Suppressor macrophage treated with lipopolysaccharide for 1 hour (primary cell): ENCODE measurements at places on chromosomes 16 and 17.
A peak's percentile ranks its signal among the peaks of the same experiment; 100 is the strongest.

DNA sequence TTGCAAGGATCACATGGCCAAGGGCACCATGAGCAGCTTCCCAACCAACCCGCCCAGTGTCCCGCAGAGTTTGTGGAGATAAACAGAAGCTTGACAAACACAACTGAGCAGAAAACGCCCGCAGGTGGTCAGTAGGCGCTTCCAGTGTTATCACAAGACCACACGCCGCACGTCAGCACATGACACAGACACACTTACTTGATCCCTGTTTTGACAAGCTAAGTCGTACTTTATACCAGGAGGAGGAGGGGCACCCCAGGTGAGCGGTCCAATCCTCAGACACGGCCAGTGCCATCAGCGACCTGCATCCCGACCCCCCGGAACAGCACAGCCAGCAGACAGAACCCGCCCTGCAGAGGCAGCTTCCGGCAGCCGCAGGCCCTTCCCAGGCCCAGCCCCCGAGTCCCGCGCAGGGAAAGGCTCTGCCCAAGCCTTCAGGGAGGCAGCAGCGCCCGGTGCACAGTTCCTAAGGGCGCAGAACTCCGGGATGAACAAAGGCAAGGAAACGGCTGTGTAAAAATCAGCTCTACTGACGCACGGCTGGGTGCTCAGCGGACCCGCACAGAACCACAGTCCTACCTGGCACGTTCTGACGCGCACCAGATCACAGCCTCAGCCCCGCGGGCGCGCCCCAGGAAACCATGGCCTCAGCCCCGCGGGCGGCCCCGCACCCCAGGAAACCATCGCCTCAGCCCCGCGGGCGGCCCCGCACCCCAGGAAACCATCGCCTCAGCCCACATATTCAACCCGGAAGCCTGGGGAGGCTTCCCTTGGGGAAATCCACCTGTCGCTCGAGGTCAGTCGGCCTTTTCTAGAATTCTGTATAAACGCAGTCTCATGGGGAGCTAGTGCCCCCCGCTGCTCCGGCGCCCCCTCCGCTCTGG, 27.8 kb downstream of the AXIN1 start:
- peak; percentile 26 for DNase-seq

DNA sequence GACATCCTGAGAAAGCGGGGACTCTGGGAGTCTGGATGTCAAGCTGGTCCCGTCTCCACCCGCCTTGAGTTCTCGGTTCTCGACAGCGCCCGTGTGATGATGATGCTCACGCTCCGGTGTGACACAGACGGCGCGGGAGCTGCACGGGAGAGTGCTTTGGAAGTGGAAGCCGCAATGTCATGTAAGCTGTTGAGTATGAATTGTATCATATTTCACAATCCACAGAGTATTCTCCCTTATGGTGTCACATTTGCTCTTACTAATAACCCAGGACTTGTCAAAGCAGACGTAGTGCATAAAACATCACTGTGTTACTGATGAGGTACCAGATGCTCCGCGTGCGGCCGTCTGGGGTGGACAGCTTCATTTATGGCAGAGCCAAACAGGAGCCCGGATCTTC, 217.5 kb upstream of the CHMP6 start:
- peak; percentile 27 for DNase-seq

DNA sequence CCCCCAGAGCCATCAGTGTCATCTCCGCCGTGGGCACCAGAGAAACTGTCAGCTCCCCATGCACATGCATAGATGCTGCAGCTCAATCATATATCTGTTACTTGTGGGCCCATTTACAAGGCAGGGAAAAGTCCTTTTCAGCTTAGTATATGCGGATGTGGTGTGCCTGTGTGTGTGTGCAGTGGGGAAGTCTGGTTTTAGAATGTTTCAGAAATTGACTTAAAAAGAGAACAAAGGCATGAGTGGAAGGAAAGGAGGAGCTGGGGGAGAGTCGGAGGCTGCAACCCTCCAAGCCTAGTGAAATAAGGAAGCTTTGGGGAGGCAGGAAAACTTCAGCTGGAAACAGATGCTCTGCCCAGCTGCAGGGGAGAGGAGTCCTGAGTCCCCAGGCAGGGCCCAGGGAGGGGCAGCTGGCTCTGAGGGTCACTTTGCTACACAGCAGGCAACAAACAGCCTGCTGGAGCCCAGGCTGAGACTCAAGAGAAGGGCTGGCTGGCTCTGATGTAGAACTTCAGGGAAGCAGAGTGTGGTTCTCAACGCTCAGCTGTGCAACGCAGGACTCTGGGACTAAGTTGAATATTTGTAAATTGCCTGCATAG, 11.1 kb upstream of the CD300LD start:
- peak; percentile 46 for DNase-seq

GRCh38 chr16:89123001-89123830, 29.6 kb downstream of the ACSF3 start:
- no peak for DNase-seq

- no peak for DNase-seq
Observed at GRCh38 chr16:1291576-1291974, 17.9 kb upstream of the UBE2I start.

DNA sequence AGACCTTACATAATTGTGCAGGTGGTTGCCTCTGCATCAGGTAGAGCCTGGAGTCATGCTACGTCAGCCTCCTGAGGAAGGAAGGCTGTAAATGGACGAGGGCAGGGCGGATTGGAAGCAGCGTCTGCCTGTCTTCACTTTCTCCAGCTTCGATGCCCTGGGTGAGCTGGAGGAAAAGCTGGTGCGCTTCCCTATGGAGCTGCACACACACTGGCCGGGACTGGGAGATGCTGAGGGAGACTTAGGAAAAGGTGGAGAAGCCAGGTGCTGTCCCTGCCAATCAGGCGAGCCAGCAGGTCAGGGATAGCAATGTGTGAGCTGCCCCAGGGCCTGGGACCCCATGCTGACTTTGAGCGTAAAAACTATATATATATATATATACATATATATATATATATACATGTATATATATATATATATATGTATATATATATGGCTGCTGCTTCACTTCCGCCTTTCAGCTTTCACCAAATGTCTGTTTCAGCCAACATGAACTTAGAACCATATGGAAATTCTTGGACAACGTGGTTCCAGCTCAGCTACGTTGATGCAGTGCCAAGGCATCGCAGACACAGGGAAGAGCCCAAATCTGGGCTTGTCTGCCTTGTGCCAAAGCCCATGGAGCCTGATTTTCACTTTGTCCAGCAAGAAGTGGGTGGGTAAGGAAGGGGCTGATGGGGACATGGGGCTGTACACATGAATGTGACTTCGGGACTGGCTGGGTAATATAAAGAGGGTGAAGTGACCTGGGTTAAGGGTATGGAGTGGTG, 71.5 kb upstream of the NKD1 start:
- DNase-seq: no peak

DNA sequence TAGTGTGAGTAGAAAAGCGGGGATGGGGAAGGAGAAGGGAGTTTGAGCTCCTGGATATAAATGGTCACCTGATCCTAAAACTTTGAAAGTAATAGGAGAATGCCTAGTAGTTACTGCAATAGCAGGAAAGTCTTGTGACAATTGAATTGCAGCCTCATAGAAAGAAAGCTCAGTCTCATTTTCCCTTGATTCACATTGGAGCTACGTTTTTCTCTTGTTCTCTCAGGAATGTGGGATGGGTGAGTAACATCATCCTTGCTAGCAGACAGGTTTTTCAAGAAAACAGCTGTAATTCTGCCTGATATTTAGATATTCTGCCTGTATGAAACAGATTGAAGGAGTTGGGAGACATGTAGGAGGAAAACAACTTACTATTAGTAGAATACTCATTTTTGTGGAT, 25.3 kb downstream of the SF3B3 start:
- no peak for DNase-seq

- DNase-seq: no peak
Observed at GRCh38 chr17:36496018-36496789, 9.7 kb downstream of the ZNHIT3 start.

- no peak for DNase-seq
Observed at GRCh38 chr16:54843424-54843750, 87.3 kb upstream of the IRX5 start.

GRCh38 chr16:70735141-70735979, 49.5 kb upstream of the MTSS2 start:
- no peak for DNase-seq

DNA sequence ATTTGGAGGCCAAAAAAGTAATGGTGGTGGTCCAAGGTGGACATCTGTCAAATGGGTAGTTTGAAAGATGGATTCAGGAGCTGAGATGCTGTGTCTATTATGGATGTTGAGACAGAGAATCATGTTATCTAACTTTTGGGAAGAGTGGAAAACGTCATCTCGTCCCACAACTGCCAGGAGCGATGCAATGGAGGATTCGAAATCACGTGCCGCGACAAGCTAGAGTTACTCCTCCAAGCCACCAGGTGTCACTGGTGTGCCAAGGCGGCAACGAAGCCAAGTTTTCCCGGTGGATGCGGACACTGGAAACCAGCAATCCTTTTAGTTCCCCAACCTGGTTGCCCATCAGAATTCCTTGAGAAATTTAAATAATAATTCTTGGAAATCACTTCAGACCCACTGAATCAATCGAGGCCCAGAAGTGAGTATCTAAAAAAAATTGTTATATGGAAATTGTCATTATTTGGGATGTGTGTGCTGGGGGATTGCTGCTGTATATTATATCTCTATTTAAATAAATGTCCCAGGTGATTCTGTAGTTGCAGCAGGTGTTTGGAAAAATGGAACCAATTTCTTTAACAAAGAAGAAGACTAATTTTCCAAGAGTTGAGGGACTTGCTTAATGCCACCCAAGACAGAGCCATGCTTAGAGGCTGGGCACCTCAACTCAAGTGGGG, 206.1 kb downstream of the HAPSTR1 start:
- DNase-seq: no peak

DNA sequence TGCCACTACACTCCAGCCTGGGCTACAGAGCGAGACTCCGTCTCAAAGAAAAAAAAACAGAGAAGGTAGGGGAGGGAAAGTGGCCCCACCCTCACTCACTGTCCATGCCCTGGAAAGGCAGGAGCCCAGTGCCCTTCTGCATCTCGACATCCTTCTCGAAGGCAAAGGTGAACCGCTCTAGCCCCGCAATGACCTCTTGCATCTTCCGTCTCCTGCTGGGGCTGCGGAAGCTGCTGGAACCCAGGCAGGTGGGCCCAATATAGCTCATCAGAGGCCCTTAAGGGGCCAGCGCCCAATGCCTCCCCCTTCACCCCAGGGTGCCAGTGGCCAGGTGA, at the start of gene CPSF4L:
TSS of gene CPSF4L (minus strand) at position 264 of the 335 bp plus-strand sequence. CDS start at position 202, 62 bp downstream.
- DNase-seq: no peak

DNA sequence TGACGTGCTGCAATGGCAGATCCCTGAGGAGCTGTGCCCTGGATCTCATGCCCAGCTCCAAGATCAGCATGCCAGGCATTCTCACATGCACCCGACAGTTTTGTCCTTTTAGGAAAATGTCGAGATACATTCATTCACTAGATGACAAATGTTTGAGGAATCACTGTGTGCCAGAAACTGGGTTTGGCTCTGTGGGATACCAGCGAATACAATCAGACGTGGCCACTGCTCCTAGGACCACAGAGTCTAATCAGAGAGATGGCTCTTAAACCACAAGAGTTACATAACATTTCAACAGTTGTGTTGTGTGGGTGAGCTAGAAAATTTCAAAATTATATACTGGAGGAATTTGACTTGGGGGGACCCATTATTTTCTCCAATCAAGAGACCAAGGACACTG, 579.7 kb downstream of the CDH13 start:
- DNase-seq: no peak

GRCh38 chr17:46963571-46963970, 15.5 kb downstream of the RPRML start:
- DNase-seq: no peak

- DNase-seq: peak; percentile 55
Observed at GRCh38 chr16:3256866-3257465, 533 bp upstream of the MEFV start.

DNA sequence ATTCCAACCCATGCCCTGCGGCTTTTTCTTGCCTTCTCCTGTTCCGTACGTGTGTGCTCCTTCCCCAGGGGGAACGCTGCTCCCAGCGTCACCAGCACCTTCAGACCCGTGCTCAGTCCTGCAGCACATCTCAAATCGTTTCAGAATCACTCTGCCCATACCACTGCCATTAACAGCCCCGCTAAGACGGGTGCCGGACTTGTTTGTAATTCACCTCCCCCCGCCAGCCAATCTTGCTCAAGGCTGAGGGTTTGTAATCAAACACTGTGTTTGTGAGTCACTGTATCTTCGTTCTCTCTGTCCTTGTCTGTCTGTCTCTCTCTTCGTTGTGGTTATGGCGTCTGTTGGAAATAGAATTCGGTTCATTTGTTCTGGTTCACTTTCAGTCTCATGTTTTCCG, 17.3 kb downstream of the CARD14 start:
- DNase-seq: no peak

DNA sequence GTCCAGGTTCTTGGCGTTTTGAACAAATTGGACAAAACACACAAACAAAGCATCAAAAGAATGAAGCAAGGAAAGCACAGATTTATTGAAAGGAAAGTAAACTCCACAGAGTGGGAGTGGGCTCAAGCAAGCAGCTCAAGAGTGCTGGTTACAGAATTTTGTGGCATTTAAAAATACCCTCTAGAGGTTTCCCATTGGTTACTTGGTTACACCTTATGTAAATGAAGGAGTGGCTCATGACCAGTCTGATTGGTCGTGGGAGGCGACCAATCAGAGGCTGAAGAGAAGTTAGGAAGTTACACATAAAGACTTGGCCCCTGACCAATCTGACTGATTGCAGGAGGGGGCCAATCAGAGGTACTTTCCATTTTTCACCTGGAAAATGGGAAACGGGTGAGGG, 1373.8 kb upstream of the GOT2 start:
- peak; percentile 1 for DNase-seq

- DNase-seq: no peak
Observed at GRCh38 chr16:57577691-57578224, 35.3 kb downstream of the ADGRG5 start.

DNA sequence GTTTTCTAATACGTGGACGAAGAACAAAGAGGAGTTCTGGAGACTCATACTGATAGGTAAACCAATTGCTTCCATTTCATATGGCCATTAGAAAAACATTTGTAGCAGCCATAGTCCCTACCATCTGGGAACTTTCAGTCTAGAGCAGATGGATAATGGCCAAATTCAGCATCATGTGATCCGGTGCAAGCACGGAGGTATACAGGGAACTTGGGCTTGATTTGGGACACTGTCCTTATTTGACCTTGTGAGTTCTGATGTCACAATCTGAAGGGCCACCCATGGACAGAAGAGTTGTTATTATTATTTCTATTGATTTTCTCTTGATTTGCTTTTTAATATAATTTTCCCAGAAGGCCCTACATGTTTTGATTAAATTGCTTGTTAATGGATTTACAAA, 154.6 kb upstream of the ZNF267 start:
- DNase-seq: no peak

GRCh38 chr17:32916134-32916533, 11.8 kb upstream of the TMEM98 start:
- DNase-seq: no peak
